Spleen (tissue), 13 donors: ENCODE measurements at places on chromosomes 3 and 15. TPM values are rescaled to one million over a fixed set of nuclear protein-coding genes. Genes with fewer than 3 reads are reported as not detected.

Gene EIF4E3
- total RNA-seq = 37.8 TPM

- no peak for DNase-seq
- H3K36me3 ChIP-seq = no peaks in the 10 kb centered on the region
- H3K27ac ChIP-seq = no peak overlapping the region
- H3K4me3 ChIP-seq = no peak overlapping the region
- H3K4me1 ChIP-seq = peaks cover 4% of the 10 kb centered on the region
- H3K27me3 ChIP-seq = no peaks in the 10 kb centered on the region
Observed at GRCh38 chr3:69763458-69763857, 24.2 kb downstream of the MITF start.

- H3K36me3 ChIP-seq = no peaks in the 10 kb centered on the region
- H3K4me1 ChIP-seq = peaks cover 66% of the 10 kb centered on the region
- no peak for DNase-seq
- no peaks in the 10 kb centered on the region for H3K27me3 ChIP-seq
- H3K27ac ChIP-seq = peak overlapping the region; percentile 93
Observed at GRCh38 chr3:160401291-160402095, 2.0 kb downstream of the SMC4 start.

DNA sequence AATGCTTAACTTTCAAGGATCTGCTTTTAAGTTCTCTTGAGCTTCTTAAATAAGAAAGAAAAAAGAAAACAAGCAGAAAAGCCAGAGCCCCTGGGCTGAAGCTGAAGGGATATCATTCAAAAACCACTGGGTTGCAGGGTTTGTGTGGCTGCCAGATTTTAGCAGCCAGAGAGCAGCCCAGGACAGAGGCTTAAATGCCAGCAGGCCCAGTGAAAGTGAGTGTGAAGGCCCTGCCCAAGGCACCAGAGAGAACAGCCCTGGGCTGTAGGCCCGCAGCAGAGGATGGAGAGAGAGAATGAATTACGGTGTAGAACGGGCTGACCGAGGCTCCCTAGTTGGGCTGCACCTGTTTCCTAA, 106.3 kb upstream of the BOC start:
- DNase-seq = no peak
- no peaks in the 10 kb centered on the region for H3K27me3 ChIP-seq
- H3K4me1 ChIP-seq = no peaks in the 10 kb centered on the region
- H3K27ac ChIP-seq = no peak overlapping the region
- no peak overlapping the region for H3K4me3 ChIP-seq

Gene CD96
- total RNA-seq = 22.4 TPM

- H3K27ac ChIP-seq = peak overlapping the region; percentile 65
- H3K4me1 ChIP-seq = peaks cover 22% of the 10 kb centered on the region
- DNase-seq = no peak
- H3K27me3 ChIP-seq = no peaks in the 10 kb centered on the region
- no peak overlapping the region for H3K4me3 ChIP-seq
- H3K36me3 ChIP-seq = no peaks in the 10 kb centered on the region
Observed at GRCh38 chr15:85403745-85404144, 23.3 kb downstream of the AKAP13 start.

- H3K36me3 ChIP-seq = no peaks in the 10 kb centered on the region
- peaks cover 37% of the 10 kb centered on the region for H3K4me1 ChIP-seq
- peak overlapping the region; percentile 99 for H3K27ac ChIP-seq
- H3K4me3 ChIP-seq = no peak overlapping the region
- H3K27me3 ChIP-seq = no peaks in the 10 kb centered on the region
- DNase-seq = peak; percentile 79
Observed at GRCh38 chr3:16883057-16883722, 1.6 kb upstream of the PLCL2 start.

Gene SCG5
- total RNA-seq = not detected

GRCh38 chr3:150402217-150402616, 5.9 kb upstream of the TSC22D2 start:
- no peak overlapping the region for H3K4me3 ChIP-seq
- no peak for DNase-seq
- H3K4me1 ChIP-seq = peaks cover 10% of the 10 kb centered on the region
- no peaks in the 10 kb centered on the region for H3K27me3 ChIP-seq
- H3K36me3 ChIP-seq = no peaks in the 10 kb centered on the region

Gene SIN3A
- total RNA-seq = 64.5 TPM

Gene SYNM
- total RNA-seq = 3.9 TPM

DNA sequence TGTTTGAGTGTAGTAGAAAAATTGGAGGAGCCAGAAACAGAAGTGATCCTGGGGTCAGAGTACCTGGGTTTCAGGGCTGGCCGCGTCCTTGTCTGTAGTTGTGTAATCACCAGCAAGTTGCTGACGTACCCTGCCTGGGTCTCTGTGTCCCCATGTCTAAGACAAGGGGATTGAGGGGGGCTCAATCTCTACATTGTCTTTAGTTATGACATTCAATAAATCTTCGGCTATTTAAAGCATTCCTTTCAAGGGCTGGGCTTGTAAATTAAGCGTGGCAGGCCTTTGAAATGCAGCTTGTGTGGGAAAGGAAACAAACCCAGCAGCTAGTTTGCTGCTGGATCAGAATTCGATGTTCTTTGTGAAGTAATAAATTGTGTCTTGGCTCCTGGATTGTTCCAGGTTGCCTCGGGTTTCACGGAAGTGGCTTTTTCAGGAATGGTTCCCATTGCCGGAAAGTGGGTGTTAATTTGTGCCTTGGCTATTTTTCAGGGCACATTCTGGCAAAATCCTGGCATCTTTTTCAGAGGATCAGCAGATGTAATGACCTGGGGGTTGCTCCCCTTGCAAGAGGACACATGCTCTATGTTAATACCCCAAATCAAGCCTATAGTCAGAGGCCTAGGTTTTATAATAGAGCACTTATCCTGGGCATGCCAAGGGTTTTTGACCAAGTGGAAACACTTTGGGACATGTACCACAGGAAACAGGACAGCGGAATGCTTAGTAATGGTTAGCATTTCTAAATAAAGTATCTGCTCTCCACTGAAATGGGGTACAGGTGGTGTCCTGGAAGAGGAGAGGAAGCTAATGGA, 294.8 kb upstream of the NR2E3 start:
- no peak overlapping the region for H3K4me3 ChIP-seq
- H3K36me3 ChIP-seq = no peaks in the 10 kb centered on the region
- H3K27ac ChIP-seq = no peak overlapping the region
- peaks cover 10% of the 10 kb centered on the region for H3K27me3 ChIP-seq
- no peak for DNase-seq
- no peaks in the 10 kb centered on the region for H3K4me1 ChIP-seq

GRCh38 chr3:16511681-16512434, 1.6 kb downstream of the RFTN1 start:
- no peaks in the 10 kb centered on the region for H3K27me3 ChIP-seq
- DNase-seq = peak; percentile 87
- no peaks in the 10 kb centered on the region for H3K36me3 ChIP-seq
- peak overlapping the region; percentile 83 for H3K4me3 ChIP-seq
- H3K27ac ChIP-seq = peak overlapping the region; percentile 66

DNA sequence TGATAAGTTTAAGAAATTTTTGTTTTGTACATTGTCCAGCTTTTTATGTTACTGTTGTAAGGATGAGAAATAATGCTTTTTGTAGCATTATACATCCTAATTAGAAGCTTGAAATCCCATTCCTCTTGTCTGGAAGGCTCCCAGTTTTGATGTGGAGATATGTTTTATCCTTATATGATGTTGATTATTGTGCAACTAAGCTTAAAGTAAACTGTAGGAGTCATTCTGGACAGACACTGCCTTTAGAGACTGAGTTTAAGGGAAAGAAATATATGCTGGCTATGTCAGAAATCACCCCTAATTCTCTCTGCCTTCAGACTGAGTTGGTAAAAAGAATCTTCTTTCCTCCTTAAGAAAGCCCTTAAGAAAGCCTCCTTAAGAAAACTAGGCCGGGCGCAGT, 670.4 kb downstream of the ZPLD1 start:
- no peak for DNase-seq
- H3K27me3 ChIP-seq = no peaks in the 10 kb centered on the region
- no peak overlapping the region for H3K27ac ChIP-seq
- H3K4me3 ChIP-seq = no peak overlapping the region

DNA sequence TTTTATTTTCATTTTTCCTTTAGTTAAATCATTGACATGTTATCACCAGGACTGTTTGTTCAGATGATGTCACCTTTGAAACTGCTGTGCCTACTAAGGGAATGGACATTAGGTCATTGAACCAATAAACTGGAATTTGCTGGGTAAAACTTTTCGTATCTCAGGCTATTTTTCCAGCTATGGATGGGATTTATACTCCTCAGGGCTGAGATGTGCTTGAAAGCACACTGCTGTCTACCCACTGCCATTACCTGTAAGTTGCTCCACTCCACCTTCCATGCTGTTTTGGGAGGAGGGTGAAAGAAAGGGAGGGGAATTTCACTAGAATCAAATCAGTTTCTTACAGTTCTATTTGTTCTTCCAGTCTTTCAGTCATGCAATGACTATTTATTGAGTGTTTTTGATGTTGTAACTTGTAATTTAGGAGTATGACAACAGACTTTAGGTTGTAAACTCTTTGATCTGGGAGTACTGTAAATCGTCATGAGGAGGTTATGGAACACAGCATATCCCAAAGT, 11.3 kb downstream of the EHD4 start:
- DNase-seq = no peak
- H3K27ac ChIP-seq = no peak overlapping the region
- H3K4me1 ChIP-seq = peaks cover 29% of the 10 kb centered on the region
- H3K27me3 ChIP-seq = no peaks in the 10 kb centered on the region

GRCh38 chr3:168847291-168847883, 751.7 kb upstream of the GOLIM4 start:
- no peaks in the 10 kb centered on the region for H3K36me3 ChIP-seq
- no peaks in the 10 kb centered on the region for H3K4me1 ChIP-seq
- H3K4me3 ChIP-seq = no peak overlapping the region

GRCh38 chr3:133874761-133875438, 20.8 kb downstream of the RAB6B start:
- H3K27me3 ChIP-seq = no peaks in the 10 kb centered on the region
- no peak overlapping the region for H3K27ac ChIP-seq
- no peak for DNase-seq
- H3K36me3 ChIP-seq = no peaks in the 10 kb centered on the region
- H3K4me3 ChIP-seq = no peak overlapping the region
- no peaks in the 10 kb centered on the region for H3K4me1 ChIP-seq
